ENCODE measurements at places on chromosomes 16 and 17. TPM values are rescaled to one million over a fixed set of nuclear protein-coding genes. Genes with fewer than 3 reads are reported as not detected.

DNA sequence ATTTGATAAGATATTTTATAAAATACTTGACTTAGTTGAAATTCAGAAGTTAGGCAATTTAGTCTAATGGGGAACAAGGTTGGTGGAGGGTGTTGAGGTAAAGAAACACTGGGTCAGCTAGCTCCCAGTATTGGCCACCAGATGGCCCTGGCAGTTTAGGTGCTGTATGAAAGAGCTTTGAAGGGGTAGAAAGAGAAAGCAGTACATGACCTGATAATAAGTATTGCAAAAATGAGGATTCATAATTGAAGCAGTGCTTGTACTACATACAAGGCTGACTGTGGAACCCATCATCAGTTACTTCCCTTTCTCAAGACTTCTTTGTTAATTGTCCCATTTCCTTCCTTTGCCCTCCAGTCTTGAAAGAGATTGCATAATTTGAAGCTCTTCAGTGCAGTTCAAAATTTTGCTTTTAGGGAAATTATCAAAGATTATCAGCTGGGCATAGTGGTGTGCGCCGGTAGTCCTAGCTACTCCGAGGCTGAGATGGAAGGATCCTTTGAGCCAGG lies 29.4 kb downstream of the TANC2 start:
- peak; percentile 45 for DNase-seq

DNA sequence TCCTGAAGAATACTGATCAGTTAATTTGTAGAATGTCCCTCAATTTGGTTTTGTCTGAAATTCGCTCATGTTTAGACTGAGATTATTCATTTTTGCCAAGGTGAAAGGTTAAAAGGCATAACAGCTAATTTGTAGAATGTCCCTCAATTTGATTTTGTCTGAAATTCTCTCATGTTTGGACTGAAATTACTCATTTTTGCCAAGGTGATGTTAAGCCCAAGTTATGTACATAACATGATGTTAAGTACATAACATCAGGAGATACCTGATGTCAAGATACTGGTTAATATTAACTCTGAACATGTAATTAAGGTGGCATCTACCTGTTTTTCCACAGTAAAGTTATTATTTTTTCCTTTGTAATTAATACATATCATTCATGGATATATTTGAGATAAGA lies 243.4 kb upstream of the PMFBP1 start:
- no peak for DNase-seq

DNA sequence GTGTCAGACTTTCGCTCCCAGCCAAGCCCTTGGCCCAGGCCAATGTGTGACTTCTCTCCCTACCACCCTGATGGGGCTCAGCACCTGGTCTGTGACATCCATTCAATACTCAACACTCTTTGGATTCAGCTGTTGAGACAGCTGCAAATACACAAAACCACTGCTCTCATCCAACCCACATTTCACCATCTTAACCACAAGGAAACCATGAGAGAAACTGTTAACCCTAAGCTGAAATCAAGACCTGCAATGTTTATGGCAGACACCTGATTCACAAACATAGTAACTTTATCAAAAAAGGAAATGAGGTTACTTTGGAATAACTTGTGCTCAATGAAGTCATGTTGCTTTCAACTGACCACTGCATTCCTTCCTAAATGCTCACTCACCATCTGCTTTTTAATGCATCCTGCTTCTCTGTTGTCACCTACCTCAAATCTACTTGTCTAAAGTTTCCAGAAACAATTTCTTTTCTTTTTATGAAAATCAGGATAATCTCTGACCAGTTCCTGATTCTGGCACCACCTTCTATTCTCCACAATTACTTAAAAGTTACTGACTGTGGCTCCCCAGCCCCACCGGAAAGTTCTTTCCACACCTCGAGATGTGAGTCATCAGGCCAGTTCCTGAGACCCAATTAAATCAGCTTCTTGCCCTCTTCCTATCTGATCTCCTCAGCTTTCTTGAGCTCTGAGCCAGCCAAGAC lies 88.2 kb downstream of the NOG start:
- peak; percentile 82 for DNase-seq

- no peak for DNase-seq
Observed at GRCh38 chr17:8289103-8289397, 580 bp downstream of the RANGRF start.

DNA sequence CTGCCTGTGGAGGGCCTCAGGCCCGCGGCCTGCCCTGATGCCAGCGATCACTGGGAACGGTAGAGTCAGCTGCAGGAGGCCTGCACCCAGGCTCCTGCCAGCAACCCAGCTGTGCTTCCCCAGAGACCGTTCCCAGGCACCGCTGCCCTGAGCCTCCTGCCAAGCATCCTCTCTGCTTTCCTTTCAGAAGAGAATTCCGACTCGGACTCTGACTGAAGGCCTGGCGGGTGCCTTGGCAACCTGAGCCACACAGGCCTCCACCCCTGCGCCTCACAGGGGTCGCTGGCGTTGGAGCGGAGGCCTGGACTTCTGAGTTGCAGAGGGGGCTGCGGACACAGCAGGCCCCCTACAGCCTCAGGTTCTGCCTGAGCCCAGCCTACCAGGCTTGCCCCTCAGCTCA lies 7.9 kb downstream of the CMTM3 start:
- no peak for DNase-seq

- DNase-seq: no peak
Observed at GRCh38 chr16:3075523-3075915, 10.1 kb downstream of the IL32 start.

GRCh38 chr16:22188595-22189442 lies 17.3 kb upstream of the EEF2K start:
- peak; percentile 89 for DNase-seq

DNA sequence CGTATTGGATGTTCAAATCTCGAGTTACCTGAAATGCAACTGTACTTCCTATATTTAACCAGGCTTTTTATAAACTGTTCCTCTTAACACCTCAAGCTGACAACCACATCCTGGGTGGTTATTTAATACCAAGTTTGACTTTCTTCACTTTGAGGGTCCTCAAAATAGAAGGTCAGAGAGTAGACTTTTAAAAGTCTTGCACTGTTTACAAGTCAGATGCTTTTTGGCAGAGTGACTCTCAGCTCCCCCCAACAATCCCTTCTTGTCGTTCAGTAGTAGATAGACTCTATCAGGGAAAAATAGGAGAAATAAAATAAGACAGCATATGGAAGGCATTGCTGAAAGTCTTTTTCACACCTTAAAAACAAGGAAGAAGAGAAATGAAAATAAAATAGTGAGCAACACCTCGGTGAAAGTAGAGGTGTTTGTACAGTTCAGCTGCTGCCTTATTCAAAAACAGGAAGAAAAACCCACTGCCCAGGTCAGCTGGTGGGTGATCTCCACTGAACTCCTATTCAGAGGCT lies 650.4 kb downstream of the WWOX start:
- DNase-seq: no peak

- no peak for DNase-seq
Observed at GRCh38 chr17:60864708-60865005, 187.0 kb downstream of the BCAS3 start.

- no peak for DNase-seq
Observed at GRCh38 chr16:84753412-84754326, 53.9 kb downstream of the USP10 start.

- DNase-seq: no peak
Observed at GRCh38 chr16:78298986-78299385, 199.5 kb downstream of the WWOX start.

DNA sequence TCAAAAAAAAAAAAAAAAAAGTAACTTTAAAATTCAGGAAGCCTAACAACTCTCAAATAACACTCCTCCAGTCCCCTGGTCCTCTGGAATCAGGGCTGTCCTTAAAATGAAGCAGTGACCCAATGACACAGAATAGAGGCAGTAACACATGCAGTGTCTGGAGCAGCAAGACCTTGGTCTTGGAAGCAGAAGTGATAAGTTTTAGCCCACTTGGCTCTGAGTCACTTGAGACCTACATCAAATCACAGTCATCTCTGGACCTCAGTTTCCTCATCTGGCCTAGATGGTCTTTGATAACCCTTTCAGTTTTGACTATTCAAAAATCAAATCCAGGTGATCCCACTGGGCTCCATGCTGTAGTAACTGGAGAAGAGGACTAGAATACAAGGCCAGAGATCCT lies 39.0 kb downstream of the LYRM1 start:
- DNase-seq: no peak

DNA sequence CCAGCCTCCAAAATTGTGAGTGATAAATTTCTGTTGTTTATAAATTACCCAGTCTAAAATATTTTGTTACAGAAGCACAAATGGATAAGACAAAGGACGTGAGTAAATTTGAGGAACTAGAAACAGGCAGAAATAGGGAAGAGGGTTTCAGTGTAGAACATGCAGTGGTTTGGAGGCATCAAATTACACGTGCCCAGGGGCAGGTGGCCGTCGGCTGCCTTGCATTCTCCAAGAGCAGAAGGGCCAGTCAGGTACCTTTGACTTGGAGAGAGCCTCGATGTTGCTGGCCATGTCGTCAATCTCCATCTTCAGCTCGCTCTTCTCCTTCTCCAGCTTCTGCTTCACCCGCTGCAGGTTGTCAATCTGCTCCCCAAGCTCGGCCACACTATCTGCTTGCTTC lies 54.3 kb downstream of the MYH13 start:
- DNase-seq: no peak

DNA sequence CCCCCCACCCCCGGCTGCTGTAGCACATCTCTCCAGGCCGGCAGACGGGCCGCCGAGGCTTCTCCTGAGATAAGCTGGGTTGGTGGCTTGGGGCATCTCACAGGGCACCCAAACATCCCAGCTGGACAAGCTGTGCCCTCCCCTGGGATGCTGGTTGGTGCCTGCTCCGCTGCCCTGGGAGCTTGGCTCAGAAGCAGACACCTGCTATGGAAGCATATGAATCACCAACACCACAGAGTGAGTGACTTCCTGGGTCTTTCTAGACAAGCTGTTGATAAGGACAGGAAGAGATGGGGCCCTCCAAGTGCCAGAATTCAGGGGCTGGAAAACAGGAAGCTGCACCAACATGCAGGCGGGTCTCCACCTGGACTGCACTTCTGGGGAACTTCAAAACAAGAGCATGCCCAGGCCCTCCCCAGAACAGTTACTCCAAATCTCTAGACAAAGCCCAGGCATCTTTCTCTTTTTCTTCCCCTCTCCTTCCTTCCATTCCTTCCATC lies 13.7 kb downstream of the C16orf95 start:
- DNase-seq: no peak

DNA sequence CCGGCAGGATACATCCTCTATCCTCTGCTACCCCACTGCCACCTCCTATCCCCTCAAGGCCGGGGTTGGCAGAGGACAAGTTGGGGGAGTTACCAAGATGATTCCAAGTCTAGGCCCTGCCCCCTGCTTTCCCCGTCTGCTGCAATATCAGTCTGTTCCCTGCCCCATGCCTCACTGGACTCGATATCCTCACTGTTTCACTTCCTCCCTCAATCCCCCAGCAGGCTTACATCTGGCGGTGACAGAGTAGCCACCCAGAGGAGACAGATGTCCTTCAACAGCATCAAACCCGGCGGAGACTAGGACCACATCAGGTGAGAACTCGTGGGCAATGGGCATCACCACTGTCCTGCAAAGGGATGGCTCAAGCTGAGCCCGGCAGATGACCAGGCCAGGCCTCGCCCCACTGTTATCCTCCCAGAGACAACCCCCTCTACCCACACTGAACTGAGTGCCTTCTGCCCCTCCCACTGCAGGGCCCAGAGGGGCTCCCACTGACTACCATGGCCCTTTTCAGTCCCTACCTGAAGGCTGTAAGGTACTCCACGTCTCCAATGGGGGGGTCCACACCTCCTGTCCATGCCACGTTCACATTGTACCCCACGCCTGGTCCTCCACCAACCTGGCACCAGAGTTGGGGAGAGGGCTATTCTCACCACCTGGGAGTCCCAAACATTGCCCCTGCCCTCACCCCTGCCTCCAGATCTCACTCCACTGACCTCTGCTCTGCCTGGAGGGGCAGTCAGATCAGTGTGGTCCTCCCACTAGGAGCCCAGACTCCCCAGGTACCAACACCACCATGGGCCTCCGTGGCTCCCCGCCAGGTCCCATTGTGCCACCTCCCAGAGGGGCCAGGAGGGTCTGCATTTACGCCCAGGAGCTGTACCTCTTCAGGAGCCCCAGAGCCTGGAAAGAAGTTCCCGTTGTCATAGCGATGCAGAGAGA lies 9.6 kb downstream of the G6PC3 start:
- DNase-seq: no peak

GRCh38 chr17:57533684-57534305 lies 211.3 kb downstream of the CCDC182 start:
- no peak for DNase-seq

DNA sequence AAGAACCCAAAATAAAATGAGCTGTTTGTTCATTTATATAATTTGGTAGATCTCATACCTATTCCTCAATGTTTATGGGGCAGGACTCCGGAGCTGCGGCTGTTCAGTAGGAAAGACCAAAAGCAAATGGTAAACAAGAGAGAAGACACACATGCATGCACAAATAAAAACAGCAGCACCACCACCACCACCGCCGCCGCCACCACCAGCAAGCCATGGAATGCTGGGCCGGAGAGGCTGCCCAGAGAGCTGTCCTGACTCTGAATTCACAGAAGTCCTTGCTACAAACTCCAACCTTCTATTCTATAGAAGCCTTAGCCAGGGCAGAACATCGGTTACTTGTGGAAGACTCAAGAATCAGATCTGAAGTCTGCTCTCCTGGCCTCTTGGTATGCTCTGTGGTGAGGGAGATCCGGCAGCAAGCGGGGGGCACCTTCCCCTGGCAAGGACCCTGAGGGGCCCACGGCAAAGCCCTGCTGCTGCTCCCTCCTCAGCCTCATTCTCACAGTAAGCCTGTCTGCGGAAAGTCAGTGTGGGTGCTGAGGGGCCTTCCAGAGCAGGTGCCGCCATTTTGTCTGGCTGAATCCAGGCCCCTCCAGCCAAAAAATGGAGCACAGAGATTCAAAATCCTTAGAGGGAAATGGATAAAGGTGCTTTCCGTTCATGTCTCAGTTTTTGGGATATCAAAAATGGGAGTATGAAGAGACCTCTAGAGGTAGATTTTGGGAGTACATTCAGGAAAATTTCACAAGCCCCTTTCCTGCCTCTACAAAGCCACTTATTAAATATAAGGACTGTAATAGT lies 6.4 kb upstream of the FOXJ1 start:
- DNase-seq: peak; percentile 27

DNA sequence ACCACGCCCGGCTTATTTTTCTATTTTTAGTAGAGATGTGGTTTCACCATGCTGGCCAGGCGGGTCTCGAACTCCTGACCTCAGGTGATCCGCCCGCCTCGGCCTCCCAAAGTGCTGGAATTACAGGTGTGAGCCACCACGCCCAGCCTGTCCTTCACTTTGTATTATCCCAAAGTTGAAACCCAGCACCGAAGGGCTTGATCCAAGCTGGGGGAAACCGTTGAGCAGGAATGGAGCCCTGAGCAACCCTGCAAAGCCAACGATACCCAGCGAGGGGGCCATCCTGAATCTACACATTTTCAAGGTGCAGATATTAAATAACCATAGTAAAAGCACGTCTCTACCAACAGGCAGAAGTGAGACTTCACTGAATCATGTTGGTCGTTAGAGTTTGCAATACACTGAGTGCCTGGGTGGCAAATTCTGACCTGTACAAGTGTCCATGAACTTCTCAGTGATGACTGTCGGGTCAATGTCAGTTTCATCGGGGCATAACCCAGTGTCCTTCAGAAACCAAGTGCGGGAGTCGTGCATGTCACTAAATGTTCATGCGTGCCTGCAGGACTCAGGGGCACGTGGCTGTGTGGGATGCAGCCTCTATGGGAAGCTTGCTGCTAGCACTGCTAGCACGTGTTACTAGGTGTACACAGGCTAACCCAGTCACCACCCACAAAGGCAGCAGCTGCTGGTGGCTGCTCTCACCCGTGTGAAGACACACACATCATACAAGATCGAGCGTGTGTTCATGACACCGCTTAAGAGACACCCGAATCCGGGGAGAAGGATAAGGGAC lies 10.5 kb upstream of the RBFOX3 start:
- DNase-seq: no peak

Gene TP53TG3B
- total RNA-seq: not detected

Gene CRYBA1
- not detected for total RNA-seq

Gene IL17C
- total RNA-seq: not detected

Gene FOXF1
- total RNA-seq: 1.1 TPM

Gene SLC6A4
- not detected for total RNA-seq
